ENCODE measurements at places on chromosomes 6 and 20.
A peak's percentile ranks its signal among the peaks of the same experiment; 100 is the strongest.

GRCh38 chr20:46128310-46129151 is 10.4 kb downstream of the CD40 start:
- DNase-seq: peak; percentile 48

- DNase-seq: no peak
Observed at GRCh38 chr6:158715330-158716311, 65.8 kb downstream of the SYTL3 start.

- DNase-seq: no peak
Observed at GRCh38 chr20:39298121-39298520, 336.0 kb downstream of the DHX35 start.

DNA sequence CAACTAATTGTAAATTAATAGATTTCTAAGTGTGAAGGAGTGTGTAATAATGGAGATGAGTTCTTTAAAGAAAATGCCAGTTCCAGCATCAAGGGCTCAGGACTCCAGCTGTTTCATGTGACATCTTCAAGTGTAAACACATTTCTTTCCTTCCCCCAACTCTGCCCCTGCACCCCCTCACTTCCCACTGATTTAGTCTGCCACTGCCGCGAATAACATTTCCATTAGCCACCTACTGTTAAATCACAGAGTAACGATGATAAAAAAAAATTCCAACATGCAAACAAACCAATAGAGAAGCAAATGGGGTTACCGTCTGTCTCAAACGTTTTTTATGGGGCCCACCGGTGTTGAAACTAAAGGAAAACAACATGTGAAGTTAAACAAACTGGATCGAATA is 414.3 kb downstream of the SAMD5 start:
- DNase-seq: peak; percentile 53

DNA sequence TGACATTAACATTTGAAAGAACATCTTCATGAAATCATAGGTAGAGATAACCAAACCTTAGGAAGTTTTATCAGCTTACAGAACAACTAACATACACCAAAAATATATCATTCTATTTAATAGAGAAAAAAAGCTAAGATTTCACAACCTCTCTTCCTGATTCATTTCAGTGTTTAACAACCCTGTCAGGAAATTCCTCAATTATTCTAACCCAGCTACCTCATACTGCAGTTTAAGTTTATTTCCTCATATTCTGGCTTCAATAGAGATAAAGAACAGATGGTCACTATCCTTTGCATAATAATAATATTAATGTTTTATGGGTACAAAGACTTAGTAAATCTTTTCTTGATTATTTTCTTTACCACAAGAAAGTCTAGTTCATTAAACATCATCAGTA is 112.9 kb upstream of the HSF2 start:
- no peak for DNase-seq

GRCh38 chr6:116682334-116682712 is 1.3 kb downstream of the KPNA5 start:
- peak; percentile 43 for DNase-seq

GRCh38 chr6:36666287-36666686 is 12.2 kb upstream of the CDKN1A start:
- DNase-seq: peak; percentile 14

DNA sequence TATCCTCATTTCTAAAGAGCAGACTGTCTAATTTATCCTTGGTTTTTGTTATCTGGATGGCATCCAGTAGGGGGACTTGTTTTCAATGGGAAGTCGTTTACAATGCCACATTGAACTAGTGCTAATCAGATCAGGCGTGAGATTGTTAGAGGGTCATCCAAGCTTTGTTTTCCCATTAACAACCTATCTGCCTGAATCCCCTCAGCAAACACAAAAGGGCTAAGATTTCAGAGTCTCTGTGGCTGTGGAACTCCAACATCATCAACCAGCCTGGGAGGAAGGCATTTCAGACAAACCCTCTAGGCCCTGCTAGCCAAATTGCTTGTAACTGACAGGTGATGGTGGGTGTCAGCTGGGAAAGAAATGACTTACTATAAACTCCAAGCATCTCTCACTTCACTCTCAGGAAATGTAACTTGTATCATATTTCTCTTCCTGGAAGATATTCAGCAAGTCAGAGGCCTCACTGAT is 47.7 kb downstream of the COL19A1 start:
- no peak for DNase-seq

DNA sequence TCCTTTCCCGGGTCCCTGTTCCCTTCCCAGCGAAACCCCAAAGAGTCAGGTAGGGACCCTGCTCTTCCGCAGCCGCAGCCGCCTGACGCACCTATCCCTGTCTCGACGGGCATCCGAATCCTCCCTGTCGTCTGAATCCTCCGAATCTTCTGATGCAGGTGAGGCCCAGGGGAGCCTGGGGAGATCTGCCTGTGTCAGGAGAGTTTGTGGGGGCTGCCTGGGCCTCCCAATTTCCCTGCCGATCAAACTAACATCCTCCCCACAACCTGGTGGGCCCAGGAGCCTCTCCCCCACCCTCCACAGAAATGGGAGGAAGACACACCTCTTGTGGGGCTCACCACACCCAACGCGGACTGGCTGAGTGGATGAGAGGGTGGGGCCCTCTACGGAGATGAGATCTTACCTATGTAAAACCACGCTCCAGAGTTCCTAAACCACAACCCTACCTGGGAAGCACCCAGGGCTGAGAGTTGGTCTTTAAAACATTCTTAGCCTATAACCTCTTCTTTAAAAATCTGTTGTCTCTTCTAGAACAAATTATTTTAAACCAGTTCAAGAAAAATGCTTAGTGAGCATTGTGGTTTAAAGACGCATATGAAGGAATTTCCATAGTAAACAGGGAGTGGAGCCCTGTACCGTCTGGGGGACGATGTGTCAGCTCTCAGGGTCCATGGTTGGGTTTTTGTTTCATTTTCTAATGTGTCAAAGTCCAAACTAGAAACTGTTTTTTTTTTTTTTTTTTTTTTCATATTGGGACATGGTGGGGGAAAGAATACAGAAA is 1.7 kb downstream of the CDC25B start:
- DNase-seq: no peak

GRCh38 chr6:156866220-156867015 is 89.2 kb downstream of the ARID1B start:
- DNase-seq: no peak

DNA sequence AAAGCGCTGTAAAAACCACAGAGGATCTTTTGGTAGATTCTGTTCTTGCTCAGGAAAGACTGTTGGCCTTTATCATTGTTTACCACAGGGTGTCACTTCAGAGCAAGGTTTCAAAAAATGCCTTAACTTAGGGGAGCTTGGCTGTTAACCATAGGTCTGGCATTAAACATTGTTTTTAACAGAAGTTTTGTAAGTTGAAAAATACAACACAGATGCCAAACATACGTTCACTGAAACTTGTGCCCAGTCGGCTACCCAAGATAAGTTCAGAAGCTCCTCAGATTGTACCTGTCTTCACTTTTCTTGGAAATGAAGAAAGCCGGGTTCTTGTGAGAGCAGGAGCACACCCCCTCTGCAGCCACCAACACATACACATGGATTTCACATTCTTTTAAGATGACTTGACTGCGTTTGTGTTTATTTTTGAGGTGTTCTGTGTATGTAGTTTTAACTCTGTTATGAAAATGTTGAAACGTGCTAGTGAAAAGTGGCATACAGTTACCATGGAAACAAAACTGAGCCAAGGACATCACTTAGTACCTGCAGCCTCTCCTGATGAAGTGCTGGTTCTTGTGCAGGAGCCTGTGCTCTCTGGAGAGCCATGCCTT is 64.9 kb downstream of the SYCP2L start:
- peak; percentile 10 for DNase-seq

GRCh38 chr20:56733967-56734366 is 104.9 kb downstream of the TFAP2C start:
- no peak for DNase-seq

- no peak for DNase-seq
Observed at GRCh38 chr6:674956-675355, 18.0 kb downstream of the EXOC2 start.

GRCh38 chr20:4384961-4385360 is 336.7 kb upstream of the PRND start:
- DNase-seq: no peak

DNA sequence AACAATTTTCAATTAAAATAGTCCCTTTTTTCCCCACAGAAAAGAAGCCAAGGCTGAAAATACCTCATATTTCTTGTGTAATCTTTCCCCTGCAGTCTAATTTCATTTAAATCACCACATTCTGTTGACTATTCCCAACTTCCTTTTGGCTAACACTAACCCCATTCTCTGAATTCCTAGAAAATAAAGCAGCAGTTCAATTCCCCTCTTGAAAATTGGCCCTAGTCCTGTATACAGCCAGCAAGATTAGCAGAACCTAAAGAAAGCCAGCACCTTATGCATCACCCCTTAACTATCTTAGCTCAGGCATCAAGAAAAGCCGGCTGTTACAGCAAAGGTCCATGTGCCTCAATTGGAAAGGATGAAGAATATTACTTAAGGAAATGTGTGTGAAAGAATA is 69.7 kb downstream of the MDN1 start:
- DNase-seq: no peak

- no peak for DNase-seq
Observed at GRCh38 chr6:16716321-16716858, 44.9 kb downstream of the ATXN1 start.

GRCh38 chr6:36858407-36858981 is 16.1 kb downstream of the PPIL1 start:
- DNase-seq: no peak

- peak; percentile 90 for DNase-seq
Observed at GRCh38 chr6:24985323-24985722, 49.6 kb upstream of the RIPOR2 start.

- no peak for DNase-seq
Observed at GRCh38 chr20:43376831-43377230, 80.9 kb upstream of the SRSF6 start.

DNA sequence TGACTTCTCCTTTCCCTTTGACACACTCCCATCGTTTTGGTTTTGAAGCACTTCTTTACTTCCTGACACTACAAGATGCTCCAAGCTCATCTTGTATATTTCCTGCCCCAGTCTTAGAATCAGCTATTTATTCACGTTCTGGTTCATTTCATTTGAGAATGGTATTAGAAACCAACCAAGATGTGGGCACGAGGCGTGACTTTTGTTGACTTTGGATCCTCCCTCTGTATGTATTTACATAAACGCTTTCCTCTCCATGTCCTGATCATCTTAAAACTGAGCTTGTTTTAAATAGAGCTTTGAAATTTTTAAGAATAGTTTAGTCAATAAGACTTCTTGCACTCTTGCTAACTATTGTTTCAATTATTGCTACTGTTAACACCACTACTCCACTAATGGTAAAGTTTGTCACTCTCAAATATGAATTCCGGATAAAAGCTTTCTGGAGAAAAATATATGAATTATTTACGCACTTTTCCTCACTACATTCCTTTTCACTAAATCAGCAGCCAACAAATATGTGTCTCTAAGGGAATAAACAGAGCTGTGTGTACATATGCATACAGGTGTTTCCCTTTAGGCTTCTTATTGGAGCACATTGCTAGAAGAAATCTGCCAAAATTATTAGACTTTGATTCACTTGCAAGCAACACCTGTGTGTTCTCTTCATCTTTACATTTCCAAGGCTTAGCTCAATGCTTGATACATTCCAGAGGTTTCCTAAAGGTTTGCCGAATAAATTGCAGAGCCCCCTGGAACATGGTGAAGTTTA is 77.3 kb upstream of the TMEM244 start:
- no peak for DNase-seq

GRCh38 chr6:8223678-8224077 is 121.3 kb upstream of the EEF1E1 start:
- DNase-seq: no peak

- DNase-seq: no peak
Observed at GRCh38 chr6:10235344-10235743, 179.5 kb downstream of the TFAP2A start.

DNA sequence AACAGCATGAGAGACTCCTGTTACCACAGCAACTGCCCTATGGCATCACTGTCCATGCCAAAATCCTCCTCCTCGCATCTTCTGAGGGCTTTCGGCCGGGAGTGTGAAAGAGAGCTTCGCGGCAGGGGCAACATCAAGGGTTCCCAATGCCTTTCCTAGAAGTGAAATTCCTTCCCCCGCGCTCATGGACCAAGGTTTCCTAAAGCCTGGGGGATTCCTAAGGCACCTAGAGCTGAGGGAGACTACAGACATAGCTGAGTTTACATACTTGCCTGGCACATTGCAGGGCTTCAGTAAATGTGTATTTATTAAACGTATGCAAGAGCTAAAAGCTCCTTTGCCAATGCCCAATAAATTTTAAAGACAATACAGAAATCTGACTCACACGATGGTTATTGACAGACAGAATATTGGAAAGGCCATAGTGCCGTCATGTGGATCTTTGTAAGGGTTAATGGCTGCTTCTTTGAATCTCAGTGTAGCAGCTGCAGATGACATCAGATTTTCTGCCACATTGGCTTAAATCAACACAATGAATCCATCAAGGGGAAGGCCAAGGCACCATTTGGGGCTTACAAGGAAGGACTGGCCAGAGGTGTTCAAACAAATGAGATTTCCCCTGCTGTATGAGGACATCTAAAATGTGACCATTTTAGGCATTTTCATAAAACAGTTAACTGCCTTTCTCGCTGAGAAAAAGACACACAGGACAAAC is 281.2 kb upstream of the JARID2 start:
- peak; percentile 65 for DNase-seq

Measured in NCI-H146 (cell line).